ENCODE measurements at places on chromosomes 4 and X.

DNA sequence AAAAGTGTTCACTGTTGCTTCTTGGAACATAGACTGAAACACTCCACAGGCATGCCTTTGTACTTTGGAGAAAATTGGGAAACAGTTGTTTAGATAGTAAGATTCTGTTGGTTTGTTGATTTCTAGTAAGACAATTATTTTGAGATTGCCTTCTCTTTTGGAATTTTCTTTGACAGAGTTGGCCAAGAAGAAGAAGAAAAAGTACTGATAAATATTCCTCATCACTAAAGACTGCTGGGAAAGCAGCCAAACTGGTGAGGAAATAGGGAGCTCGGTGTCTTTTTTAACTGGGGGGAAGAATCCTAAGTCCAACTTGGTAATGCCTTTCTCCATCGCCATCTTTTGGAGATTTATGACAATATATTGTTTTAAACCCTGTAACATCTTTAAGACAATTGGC is 370.7 kb downstream of the GPAT3 start:
- DNase-seq, result no peak

DNA sequence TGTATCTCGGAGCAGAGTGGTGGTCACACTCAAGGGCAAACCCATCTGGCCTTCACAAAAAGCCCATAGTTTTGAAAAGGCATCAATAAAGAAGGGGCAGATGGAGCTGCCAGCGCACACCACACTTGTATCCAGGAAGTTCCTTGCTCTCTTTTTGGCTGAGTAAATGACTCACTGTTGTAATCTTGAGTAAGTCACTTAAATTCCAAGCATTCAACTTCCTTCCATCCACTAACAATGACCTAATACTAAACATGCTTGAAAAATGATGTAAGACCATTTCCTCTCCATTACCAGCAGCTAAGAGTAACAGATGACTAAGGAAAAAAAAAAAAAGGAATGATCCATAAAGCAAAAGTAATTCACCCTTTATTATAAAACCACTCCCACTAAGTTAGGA is 32.4 kb upstream of the MYOZ2 start:
- DNase-seq, result no peak

DNA sequence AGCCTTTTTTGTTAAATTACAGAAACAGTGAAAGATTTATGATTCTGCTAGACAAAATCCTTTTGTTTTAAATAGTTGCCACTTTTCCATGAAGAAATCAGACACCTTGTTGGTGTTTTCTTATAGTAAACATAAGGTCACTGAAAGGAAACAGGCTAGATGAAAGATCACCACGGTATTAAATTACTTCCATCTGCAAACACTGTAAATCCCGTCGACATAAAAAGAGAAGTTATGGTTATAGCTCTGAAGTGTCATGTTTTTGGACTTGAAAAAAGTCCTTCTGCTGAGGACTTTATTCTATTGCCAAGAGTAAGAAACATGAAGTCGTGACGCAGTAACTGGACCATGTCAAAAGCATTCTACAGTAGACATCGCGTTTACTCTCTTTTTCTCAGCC is 567.6 kb upstream of the SLIT2 start:
- DNase-seq, result no peak

- DNase-seq, result peak; percentile 22
Measured at GRCh38 chrX:78945186-78945912, at the start of gene P2RY10. P2RY10 (plus strand) TSS chrX:78945391; CDS start chrX:78960521, 15,130 bp downstream.

DNA sequence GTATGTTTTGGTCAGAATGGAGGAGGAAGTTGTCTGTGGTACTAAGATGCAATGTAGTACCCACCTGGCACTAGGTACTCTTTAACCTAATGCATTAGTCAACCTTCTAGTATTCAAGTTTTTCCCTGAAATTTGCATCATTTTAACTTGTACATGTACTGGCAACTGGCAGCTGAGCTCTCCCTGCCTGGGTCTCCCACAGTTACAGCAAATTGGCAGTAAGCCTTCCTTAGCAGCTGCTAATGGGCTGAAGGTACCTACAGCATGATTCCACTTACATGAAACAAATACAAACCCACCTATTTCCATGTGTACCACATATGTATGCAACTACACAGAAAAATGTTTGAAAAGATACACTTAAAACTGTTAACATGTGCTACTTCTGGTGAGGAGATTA is 8.1 kb upstream of the KLHL2 start:
- no peak for DNase-seq

DNA sequence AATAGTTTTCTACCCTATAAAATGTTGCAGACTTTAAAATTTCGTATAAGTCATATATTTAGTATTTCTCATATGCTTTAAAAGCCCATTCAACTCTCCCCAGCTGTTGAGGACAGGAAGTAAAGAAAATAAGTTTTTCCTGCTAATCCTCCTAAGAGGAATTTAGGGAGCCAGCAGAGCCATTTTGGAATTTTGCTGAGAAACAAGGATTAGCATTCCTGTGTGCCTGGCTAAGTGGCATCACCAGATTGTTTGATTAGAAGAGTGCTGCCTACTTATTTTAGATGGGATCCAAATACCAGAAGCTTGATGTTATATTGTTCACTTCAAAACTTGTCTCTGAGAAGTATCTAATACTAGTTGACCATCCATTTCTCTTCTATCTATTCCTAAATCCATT is 131.2 kb upstream of the HHIP start:
- DNase-seq, result no peak

GRCh38 chrX:136586386-136586785 is 54.4 kb downstream of the VGLL1 start:
- no peak for DNase-seq

- DNase-seq, result no peak
Measured at GRCh38 chr4:83536362-83537272, 709 bp downstream of the GPAT3 start.

DNA sequence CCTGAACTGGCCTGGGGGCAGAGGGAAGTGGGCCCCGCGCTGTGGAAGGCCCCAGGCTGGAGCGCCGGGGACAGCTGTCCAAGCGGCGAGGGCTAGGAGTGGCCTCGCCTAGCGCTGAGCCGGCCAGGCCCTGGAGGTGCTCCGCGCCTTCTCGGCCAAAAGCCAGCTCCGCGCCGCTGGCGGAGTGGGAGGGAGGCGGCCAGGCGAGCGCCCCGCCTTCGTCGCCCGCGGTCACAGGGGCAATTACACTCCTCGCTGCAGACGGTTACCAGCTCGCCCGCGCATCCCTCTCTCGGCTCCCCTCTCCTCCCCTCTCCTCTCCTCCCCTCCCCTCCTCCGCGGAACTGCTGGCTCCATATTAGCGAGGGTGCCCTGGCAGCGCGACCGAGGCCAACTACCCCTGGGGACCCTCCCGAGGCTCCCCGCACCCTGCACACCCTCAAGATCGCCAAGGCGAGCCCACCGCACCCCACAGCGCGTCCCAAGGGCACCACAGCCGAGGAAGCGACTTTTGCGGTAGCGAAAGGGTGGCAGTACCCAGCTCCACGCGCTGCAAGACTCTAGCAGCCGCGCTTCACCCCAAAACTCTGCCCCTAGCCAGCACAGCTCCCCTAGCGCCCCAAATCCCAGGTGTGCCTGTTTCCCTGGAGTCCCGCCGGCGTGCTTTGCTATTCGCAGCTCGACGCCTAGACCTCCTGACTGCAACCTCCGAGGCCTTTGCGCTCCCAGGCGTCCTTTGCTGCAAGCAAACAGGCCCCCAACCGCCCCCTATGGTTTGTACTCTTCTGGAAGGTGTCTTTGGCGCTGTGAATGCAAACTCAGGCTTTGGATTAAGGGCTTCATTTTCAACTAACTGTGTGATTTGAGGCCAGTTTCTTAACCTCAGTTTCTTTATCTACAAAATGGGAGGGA is 91.4 kb downstream of the BCOR start:
- DNase-seq, result peak; percentile 30

GRCh38 chrX:44157858-44158257 is 184.7 kb upstream of the NDP start:
- DNase-seq, result no peak

- no peak for DNase-seq
Measured at GRCh38 chr4:186827534-186827897, 103.9 kb upstream of the FAT1 start.

DNA sequence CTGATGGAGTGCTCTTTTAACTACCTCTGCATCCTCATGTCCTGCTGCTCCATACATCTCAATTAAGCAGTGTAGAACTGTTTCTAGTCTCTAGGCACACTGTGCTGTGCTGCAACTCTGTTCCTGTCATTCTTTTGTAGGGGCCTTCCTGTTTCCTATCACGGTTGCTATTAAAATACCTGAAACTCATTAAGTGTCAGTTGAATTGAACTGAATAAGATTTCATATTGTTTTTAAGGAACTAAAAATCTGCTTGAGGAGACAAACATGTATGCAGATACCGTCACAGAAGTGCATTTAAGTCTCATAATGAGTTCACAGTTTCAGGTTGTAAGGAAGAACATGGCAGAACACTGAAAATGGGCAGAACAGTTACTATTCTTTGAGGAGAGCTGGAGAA is 170.1 kb downstream of the LARP7 start:
- no peak for DNase-seq

DNA sequence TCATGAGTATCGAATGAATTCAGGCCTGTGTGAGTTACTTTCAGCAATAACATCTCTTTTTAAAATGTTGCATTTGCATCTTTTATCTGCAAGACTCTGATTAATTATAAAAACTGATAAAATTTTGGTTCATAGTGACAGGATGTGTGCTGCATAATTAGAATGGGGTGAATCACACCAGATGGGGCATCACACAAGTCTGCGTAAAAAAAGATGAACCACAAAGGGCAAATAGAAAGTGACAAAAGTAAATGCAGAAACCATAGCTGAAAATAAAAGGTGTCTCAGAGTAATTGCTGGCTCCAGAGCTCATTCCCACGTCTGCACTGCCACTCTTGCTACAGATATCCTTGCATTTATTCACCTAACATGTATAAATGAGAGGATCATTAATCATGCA is 131.1 kb downstream of the HS3ST1 start:
- DNase-seq, result no peak

DNA sequence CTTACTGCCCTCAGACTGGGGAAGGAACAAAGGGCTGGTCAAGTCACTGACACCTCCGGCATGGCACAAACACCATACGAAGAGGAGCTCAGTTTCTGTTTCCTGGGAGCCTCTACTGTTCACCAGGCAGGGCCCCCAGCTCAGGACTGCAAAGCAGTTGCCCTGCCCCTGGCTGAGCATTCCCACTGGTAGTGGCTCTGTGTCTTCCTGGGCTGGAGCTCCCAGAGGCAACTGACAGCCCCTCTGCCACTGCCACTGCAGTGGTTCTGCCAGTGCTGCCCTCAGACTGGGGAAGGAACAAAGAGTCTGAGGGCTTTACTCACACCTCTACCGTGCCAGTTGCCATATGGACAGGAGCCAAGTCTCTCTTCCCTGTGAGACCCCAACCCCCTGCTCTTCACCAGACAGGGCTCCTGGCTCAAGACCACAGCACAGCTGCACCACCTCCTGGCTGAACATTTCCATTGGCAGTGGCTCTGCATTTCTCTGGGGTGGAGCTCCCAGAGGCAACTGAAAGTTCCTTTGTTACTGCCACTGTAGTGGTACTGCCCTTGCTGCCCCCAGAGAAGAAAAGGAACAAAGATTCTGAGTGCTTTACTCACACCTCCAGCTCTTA is 67.9 kb downstream of the SMARCA5 start:
- DNase-seq, result no peak

GRCh38 chr4:24527371-24527770 is 57.0 kb downstream of the DHX15 start:
- no peak for DNase-seq

GRCh38 chr4:117429061-117429460 is 343.7 kb upstream of the TRAM1L1 start:
- no peak for DNase-seq

DNA sequence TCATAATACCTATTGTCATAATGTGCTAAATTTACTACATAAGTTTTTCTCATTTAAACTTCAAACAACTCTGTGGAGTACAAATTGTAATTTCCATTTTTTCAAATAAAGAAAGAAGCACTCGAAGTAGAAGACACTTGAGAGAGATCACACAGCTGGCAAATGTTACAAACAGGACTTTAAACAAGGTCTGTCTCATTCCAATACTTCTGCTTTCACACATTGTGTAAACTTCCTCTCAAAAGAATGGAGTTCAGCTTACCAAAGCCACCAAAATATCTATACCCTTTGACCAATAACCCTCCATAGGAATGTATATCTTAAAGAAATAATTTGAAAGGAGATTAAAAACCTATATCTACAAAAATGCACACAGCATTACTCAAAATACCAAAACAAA is 88.3 kb downstream of the OPHN1 start:
- no peak for DNase-seq

GRCh38 chrX:77167993-77168392 is 279.2 kb upstream of the FGF16 start:
- DNase-seq, result no peak

GRCh38 chr4:83240379-83240875 is 44.2 kb downstream of the COQ2 start:
- no peak for DNase-seq

GRCh38 chr4:38001927-38002326 is 41.7 kb downstream of the PTTG2 start:
- no peak for DNase-seq

- no peak for DNase-seq
Measured at GRCh38 chrX:7074148-7074907, 73.2 kb upstream of the STS start.

DNA sequence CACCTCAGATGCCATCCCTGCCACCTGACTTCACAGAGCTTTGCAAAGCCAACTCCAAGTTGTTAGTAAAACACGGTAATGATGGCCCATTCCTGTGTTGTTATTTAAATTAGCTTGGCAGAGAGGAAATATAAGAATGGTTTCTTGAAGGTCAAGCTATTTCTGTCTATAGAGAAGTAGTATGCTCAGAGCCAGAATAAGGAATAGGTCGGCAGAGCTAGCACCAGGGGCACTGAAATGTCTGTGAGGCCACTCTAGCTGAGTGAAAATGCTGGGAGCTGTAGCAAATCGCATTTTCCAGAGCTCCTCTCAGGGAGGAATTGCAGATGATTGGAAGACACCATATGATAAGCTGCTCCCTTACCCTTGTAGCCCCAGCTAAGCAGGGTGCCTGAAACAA is 615.4 kb upstream of the NR3C2 start:
- no peak for DNase-seq

- no peak for DNase-seq
Measured at GRCh38 chr4:11151500-11151899, 277.2 kb downstream of the HS3ST1 start.

DNA sequence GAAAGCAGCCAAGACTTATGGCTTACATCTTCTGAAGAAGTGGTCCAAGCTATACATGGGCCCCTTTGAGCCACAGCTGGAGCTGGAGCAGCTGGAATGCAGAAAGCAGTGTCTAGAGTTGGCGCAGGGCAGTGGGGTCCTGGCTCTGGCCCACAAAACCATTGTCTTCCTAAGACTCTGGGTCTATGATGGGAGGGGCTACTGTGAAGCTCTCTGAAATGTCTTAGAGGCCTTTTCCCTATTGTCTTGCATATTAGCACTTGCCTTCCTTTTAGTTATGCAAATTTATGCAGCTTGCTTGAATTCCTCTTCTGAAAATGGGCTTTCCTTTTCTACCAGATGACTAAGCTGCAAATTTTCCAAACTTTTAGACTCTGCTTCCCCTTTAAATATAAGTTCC is 15.3 kb downstream of the NPY1R start:
- no peak for DNase-seq

DNA sequence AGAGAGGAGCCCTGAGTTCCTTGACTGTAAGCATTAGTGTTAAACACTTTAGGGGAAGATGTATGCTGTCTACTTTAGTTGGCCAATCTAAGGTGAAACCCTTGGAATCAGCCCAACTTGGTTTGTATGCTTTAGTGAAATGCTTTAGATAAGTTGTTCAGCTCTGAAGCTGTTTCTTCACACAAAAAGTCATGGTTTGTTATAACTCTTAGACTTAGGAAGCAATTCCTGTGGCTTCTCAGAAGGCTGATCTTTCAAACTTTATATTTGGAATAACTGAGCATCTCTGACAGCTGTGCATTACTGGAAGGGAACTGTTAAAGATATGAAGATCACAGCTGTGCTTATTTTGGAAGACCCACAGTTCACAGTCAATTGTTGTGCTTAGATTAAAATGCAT is 714.1 kb downstream of the FAT4 start:
- DNase-seq, result no peak

All from activated CD4-positive, alpha-beta T cell treated with anti-CD3 and anti-CD28 coated beads for 4 hours (primary cell).